Epithelial cell of proximal tubule (primary cell): ENCODE measurements at places on chromosomes 3 and 15. TPM values are rescaled to one million over a fixed set of nuclear protein-coding genes. Genes with fewer than 3 reads are reported as not detected.

The ATP13A5 gene
- not detected in 2 replicates for total RNA-seq

The SOX14 gene
- not detected in 2 replicates for total RNA-seq

The GOLGA6L7 gene
- total RNA-seq: not detected in 2 replicates

The PLSCR5 gene
- not detected in 2 replicates for total RNA-seq

DNA sequence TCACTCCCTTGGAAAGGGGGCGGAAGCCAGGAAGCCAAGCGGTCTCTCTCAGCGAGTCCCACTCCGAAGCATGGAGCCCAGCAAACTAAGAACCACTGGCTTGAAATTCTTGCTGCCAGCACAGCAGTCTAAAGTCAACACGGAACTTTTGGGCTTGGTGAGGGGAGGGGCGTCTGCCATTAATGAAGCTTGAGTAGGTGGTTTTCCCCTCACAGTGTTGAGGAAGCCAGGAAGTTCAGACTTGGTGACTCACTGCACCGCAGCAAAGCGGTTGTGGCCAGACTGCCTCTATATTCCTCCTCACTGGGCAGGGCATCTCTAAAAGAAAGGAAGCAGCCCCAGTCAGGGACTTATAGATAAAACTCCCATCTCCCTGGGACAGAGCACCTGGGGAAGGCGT is 665.4 kb upstream of the CBLB start:
- DNase-seq: no peak

DNA sequence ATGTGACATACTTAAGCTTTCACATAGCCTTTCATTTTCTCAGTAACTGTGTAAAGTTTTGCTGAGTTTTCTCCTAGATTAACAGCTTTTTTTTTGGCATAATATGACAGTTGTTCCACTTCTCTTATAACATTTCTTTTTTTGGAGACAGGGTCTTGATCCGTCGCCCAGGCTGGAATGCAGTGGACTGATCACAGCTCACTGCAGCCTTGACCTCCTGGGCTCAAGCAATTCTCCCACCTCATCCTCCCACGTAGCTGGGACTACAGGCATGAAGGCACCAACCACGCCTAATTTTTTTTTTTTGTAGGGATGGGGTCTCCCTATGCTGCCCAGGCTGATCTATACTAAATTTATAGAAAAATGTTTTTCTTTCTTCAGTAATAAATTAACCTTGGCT is 30.1 kb downstream of the DLG1 start:
- no peak for DNase-seq

- peak; percentile 6 for DNase-seq
Observed at GRCh38 chr3:189787632-189788031, 156.4 kb downstream of the TP63 start.

DNA sequence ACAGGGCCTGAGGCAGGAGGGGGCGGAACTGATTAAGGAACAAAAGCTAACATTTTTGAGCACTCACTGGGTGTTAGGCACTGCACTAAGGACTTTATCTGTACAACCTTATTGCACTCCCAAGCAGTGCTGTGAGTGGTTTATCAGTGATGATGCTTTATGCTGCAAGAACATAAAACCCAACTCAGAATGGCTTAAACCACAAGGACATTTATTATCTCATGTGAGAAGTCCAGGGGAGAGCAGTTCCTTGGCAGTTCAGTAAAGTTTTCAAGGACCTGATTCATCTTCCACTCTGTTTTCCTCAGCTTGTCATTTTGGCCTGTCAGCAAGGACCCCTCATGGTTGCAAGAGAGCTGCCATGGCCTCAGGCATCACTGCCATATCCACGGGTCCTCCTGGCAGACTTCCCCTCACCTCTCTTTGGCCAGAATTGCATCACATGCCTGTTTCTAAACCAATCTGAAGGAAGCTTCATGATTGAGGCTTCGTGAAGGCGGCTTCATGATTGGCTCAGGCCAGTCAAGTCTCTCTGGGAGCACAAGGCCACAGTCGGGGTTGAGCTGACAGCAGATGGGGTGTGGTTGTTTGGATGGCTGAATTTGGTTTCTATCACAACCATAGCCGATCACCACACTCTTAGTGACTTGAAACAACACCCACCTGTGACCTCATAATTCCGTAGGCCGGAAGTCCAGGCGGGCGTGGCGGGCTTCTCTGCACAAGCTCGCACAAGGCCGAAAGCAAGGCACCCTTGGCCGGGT is 15.8 kb downstream of the EFCC1 start:
- no peak for DNase-seq

GRCh38 chr15:48721061-48721810 is 75.7 kb upstream of the FBN1 start:
- no peak for DNase-seq

- DNase-seq: no peak
Observed at GRCh38 chr15:59251001-59251845, 44.6 kb downstream of the LDHAL6B start.

DNA sequence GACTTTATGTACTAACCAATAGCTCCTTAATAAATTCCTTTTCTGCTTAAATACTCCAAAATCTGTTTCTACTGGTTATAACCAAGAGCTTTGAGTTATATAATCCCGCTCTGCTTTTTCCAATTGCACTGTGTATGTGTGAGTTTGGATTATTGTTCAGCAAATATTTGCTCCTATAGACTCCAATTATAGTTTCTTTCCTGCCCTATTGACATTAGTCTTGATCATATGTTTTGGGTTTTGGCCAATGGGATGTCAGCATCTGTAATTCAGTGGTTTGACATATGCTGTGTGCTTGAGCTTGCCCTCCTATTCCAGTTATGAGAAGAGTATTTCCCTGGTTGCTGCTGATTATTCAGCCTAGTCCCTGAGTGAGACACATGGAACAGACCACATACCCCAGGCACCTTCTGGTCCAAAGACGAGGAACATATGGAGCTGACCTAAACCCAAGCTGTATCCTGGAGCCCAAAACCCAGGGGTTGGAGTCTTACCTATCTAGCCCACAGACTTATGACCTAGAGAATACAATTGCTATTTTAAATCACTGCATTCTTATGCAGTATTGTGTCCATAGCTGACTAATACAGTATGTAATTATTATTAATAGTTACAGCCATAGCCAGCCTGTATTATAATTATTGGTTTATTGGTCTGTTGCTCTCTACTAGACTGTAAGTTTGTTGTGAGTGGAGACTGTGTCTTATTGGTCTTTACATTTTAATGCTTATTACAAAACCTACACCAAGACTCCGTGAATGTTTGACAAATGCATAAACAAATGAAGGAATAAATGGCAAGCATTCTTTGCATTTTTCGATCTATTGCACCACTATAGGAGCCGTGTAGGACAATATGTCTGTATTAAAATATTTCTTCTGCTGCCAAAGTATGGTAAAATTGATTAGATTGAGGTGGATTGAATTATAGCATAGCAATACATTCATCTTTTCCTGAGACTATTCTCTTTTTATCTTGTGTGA is 11.7 kb upstream of the ZNF280D start:
- no peak for DNase-seq
